Sigmoid colon (tissue), 7 donors: ENCODE measurements at places on chromosomes 6 and 20. TPM values are rescaled to one million over a fixed set of nuclear protein-coding genes. Genes with fewer than 3 reads are reported as not detected.

Gene OR2J3
- total RNA-seq, result not detected

Gene KIF25
- total RNA-seq, result not detected

Gene MAP1LC3A
- 69.8 TPM for total RNA-seq

Gene OR2B6
- total RNA-seq, result not detected

Gene PPP1R14C
- total RNA-seq, result 0.55 TPM

Gene LPIN3
- total RNA-seq, result 6.8 TPM

Gene PHACTR3
- total RNA-seq, result 0.33 TPM
